ENCODE measurements at places on chromosomes 5 and 9.

- DNase-seq, result no peak
Observed at GRCh38 chr5:179006564-179006963, 11.4 kb upstream of the GRM6 start.

GRCh38 chr9:82745919-82746318, 317.0 kb downstream of the RASEF start:
- DNase-seq, result peak; percentile 11

- no peak for DNase-seq
Observed at GRCh38 chr9:101495810-101496209, 37.8 kb upstream of the RNF20 start.

GRCh38 chr5:165579911-165580310, 2074.5 kb downstream of the MAT2B start:
- no peak for DNase-seq

DNA sequence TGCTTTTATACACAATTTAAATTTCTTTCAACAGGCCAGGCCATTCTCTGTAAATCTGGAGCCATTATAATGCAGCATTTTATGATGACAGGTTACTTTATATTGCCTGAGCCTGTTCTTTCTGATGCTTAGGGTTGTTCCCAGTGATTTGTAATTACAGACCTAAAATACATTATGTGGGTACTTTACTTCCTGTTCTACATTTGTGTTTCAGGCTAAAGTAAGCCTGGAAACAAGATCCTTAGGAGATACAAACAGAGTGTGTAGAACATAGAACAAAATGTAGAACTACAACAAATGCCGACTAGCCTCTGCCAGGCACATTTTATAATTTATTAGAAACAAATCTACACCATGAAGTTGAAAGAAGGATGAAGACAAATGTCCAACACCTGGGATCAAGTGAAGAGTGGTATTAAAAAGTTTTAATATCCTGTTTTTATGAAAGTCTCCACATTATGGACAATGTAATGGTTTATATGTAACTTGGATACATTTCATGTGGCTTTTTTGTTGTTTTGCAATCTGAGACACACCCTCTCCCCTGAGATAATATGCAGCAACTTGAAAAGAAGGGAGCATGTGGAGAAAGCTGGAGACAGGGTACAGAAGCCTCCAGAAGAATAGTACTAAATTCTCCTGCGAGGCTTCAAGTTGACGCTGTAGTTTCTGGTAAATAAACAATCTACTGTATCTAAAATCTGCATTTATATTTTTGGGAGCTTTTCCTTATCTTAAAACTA, 46.9 kb downstream of the VCAN start:
- peak; percentile 6 for DNase-seq

DNA sequence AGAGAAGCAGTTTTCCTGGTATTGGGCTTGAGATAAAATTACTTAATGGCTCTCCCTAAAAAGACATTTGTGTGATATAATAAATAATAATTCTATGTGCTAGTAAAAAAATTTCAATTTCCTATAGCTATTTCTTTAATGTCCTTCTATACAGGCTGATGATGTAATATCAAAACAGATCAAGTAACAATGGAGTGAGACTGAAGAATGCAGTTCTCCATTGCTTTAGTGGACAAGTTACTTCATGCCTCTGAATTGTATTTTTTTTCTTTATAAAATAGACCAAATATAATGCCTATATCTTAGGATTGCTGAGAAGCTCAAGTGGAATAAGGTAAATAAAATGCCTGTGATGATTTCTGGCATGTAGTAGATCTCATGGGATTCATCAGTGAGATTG, 35.6 kb upstream of the NEURL1B start:
- no peak for DNase-seq

GRCh38 chr5:1821862-1822261, 20.7 kb downstream of the NDUFS6 start:
- DNase-seq, result no peak

- DNase-seq, result no peak
Observed at GRCh38 chr5:157221959-157222358, 41.3 kb downstream of the ITK start.

DNA sequence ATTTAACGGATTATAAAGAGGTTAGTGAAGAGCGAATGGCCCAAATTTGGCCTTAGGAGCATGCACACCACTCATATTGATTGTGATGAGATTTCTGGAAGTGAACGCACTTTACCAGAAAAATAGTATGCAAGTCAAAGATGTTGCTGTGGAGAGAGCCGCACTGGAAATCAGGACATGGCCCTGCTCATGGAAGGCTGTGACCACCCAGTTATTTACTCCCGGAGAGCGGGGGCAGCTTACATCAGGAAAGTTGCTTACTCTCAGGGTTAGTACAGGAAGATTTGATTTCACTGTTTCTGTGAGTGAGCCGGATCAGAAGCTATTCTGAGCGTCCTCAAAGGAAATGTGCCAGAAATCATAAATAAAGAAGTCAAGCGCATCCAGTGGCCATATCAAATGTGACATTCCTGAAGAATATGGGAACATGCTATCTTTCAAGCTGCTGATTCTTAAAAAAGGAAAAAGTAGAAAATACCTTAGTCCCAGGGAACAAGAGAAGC, 42.9 kb upstream of the STRBP start:
- no peak for DNase-seq

DNA sequence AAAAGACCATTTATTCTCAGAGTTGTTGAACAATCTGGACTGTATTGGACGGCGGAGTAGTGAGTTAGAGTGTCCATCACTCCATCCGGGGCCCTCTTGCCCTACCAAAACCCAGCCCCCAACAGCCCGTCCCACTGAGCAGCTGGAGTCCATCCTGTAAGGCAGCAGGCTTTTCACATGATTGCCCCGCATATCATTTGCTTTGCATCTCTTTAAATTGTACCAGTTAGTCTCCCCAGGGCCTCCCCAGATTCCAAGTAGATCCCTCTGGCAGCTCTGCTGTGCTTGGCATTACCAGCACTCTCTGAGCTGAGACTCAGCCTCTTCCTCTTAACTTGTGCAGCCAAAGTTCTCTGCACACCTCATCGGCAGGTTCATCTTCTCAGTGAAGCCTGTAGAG, 48.6 kb upstream of the ADCY2 start:
- DNase-seq, result no peak

DNA sequence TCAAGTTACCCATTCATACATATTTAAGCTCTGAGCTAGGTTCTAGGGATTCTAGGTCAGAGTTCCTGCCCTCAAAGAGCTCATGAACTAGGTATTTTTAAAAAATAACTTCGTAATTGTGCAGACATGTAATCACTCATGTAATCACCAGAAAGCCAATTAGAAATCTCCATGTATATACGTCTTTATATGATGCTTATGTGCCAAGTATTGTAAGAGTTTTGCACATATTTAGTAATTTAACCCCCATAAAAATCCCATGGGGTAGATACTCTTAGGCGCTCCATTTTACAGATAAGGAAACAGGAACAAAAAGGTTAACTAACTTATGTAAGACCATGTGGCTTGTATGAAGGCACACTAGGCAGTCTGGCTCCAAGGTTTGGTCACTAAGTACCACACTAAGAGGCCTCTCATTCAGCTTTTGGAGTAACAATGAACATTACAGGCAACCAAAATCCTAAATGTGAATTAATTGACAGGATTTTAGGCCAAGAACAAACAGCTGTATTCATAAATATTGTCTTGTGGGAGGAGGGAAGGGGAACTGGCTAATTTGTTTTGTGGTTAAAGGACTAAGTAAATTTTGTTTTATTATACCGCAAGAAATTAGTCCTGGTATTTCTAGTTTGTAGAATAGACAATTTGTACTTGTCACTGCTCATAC, 1.7 kb upstream of the OTULINL start:
- DNase-seq, result no peak

- DNase-seq, result no peak
Observed at GRCh38 chr9:134332841-134333233, 6.6 kb downstream of the RXRA start.

DNA sequence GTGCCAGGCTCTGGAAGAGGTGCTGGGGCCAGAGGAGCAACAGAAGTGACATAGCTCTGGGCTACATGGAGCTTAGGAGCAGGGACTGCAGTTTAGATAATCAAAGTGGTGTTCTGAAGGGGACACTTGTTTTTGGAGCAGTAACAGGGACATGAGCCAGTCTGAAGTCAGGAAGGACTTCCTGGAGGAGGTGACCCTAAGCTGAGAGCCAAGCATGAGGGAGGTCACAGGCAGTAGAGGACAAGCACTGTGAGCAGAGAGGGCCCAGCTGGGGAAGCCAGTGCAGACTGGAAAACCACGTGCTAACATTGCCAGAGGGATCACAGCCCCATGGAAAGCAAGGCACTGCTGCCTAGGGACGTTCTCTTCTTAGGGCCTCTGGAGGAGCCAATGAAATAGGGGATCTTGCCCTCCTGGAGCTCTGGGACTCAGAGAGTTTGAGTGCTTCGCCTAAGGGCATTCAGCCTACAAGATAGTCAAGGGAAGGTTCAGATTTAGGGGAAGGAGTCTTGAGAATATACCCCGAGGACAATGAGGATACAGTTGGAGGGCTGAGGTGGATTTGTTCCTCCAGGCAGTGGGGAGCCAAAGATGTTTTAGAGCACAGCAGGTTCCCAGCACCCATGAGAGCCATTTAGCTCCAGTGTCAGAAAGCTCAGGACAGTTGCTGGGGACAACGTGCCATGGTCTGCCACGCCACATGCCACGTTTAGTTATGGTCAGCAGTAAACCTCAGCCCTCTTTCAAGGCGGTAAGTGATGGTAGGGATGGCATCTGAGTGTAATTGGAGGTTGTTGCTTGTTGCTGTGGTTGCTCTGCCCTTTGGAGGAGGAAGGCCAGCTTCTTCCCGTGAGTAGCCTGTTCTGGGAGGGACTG, 40.5 kb upstream of the SH3PXD2B start:
- DNase-seq, result no peak

GRCh38 chr5:54820346-54821134, 164.9 kb downstream of the ESM1 start:
- DNase-seq, result no peak

DNA sequence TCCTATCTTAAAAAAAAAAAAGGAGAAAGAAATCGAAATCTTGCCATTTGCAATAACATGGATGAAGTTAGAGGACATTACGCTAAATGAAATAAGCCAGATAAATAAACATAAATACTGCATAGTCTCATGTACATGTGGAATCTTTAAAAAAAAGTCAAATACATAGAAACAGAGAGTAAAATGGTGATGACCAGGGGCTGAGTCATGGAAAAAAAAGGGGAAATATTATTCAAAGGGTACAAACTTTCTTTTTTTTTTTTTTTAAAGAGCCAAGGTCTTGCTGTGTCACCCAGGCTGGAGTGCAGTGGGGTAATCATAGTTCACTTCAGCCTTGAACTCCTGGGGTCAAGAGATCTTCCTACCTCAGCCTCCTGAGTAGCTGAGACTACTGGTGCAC, 310.1 kb downstream of the ZNF608 start:
- no peak for DNase-seq

GRCh38 chr9:111843971-111844370, 49.2 kb upstream of the SHOC1 start:
- DNase-seq, result no peak

DNA sequence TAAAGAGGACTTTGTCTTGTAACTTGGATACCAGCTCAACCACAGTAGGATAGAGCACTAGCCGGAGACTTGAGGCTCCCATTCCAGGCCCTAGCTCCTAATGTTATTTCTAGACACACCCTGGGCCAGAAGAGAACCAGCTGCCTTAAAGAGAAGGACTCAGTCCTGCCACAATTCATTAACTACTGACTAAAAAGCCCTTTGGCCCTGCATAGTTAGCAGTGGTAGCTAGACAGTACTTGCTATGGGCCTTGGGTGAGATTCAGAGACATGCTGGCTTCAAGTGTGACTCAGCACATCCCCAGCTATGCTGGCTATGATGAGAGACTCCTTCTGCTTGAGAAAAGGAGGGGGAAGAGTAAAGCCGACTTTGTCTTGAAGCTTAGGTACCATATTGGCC, 47.3 kb downstream of the TMEM167A start:
- no peak for DNase-seq

DNA sequence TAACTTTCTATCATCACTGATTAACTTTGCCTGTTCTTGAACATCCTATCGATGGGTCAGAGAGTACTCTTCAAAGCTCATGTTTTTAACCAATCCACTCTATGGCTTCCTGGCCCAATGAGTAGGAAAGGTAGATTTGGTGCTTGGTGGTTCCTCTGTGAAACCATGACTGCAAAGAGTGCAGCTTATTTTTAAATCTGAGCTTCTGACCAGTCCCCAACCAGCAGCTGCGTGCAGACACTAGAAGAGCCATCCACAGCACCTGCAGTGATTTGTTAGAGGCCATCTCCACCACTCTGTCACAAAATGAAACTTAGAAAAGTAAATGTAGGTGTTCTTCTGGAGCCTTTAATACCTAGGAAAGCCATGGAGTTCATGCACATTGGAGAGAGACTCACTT, 107.3 kb upstream of the WWC1 start:
- no peak for DNase-seq

- DNase-seq, result no peak
Observed at GRCh38 chr9:106816524-106816923, 46.4 kb upstream of the ZNF462 start.

- no peak for DNase-seq
Observed at GRCh38 chr5:125484272-125484741, 737.9 kb upstream of the ZNF608 start.

GRCh38 chr5:158714049-158714643, 385.6 kb downstream of the EBF1 start:
- DNase-seq, result no peak

DNA sequence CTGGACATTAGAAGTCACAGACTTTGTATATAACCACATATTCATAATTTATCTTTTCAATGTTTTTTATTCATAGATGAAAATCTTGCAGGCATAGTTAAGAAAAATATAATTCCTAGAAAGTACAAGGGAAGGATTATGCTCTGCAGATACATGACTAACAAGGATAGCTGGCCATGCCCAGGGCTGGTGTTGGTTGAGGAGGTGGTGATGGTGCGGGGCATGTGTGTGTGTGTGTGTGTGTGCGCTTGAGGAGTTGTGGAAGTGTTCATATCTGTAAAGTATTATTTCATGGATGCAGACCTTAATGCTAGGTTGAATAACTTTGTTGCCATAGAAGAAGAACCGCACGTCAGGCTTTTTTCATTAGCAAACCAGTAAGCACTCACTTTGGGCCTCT, 1.3 kb downstream of the S1PR3 start:
- DNase-seq, result no peak

- no peak for DNase-seq
Observed at GRCh38 chr9:28921857-28922500, 1348.7 kb upstream of the C9orf72 start.

- no peak for DNase-seq
Observed at GRCh38 chr9:96447406-96447805, 2.6 kb upstream of the HABP4 start.

DNA sequence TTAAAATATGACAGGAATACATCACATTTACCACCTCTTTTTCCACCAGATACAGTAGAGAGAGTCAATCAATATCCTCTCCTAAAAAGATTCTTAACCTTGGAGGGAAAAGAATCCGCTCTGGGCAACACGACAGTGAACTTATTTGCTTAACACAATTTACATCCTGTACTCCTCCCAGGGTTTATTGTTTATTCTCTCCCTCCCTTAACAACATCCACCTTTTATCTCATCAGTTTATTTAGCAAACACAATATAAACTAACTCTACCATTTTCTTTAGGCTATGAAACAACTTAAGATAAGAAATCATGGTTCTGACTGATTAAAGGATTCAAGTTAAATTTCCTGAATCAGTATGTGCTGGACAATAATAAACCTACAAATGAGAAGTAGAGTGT, 50.9 kb downstream of the CERT1 start:
- DNase-seq, result no peak

All from Kasumi-1 (cell line).